ENCODE measurements at places on chromosomes 12 and 14. TPM values are rescaled to one million over a fixed set of nuclear protein-coding genes. Genes with fewer than 3 reads are reported as not detected.

DNA sequence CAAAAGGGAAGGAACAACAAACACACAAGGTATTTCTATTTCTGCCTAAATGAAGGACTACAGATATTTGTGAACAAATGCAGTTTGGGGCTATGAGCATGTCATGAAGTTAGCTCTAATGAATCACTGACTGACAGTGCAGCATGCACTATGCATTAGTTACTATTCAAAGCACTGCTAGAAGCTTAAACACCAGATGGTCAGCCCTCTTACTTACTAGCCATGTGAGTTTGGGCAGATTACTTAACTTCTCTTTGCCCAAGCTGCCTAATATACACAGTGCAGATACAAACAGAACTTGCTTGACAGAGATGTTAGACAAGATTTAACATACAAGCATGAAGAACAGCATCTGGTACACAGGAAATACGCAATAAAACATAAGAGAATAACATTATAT, 96.0 kb downstream of the ATXN2 start:
- H3K4me3 ChIP-seq: no peak overlapping the region
- H3K4me1 ChIP-seq: peaks cover 14% of the 10 kb centered on the region
- peaks cover 27% of the 10 kb centered on the region for H3K36me3 ChIP-seq
- no peak for DNase-seq
- H3K27ac ChIP-seq: no peak overlapping the region

DNA sequence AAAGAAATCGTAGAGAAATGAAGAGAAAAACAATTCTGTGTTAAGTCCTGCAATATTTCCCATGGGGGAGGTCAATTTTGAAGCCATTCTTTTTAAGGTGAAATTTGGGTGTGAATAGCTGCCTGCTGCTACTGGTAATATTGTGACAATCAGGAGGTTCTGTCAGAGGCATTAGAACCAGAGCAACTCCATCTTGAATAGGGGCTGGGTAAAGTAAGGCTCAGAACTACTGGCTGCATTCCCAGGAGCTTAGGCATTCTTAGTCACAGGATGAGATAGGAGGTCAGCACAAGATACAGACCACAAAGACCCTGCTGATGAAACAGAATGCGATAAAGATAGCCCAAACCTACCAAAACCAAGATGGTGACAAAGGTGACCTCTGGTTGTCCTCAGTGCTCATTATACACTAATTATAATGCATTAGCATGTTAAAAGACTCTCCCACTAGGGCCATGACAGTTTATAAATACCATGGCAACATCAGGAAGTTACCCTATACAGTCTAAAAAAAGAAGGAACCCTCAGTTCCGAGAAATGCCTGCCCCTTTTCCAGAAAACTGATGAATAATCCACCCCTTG, 24.8 kb upstream of the MTHFD1 start:
- no peaks in the 10 kb centered on the region for H3K4me1 ChIP-seq
- no peak overlapping the region for H3K4me3 ChIP-seq
- DNase-seq: no peak
- H3K27me3 ChIP-seq: no peaks in the 10 kb centered on the region
- H3K27ac ChIP-seq: no peak overlapping the region

DNA sequence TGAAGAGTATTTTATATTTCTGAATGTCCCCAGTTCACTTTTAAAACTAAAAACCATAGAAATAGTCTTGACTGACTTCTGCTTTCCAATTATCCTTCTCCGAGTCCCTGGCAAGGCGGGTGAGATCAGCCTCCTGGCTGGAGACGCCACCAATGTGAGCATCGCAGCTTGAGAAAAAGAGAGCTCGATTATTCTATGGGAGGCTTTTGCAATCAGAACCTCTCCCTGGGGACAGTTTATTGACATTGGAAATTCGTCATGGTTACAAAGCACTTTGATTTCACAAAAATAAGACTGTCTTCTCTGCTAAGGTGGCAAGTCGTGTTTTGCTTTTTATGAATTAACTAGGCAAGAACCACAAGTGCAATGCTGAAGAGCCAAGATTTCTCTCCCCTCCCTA, 23.6 kb upstream of the GPHB5 start:
- H3K4me3 ChIP-seq: no peak overlapping the region
- no peak overlapping the region for H3K27ac ChIP-seq
- H3K36me3 ChIP-seq: no peaks in the 10 kb centered on the region
- no peak for DNase-seq
- H3K27me3 ChIP-seq: peaks cover 33% of the 10 kb centered on the region

Gene HCAR1
- 0.37 TPM for total RNA-seq

DNA sequence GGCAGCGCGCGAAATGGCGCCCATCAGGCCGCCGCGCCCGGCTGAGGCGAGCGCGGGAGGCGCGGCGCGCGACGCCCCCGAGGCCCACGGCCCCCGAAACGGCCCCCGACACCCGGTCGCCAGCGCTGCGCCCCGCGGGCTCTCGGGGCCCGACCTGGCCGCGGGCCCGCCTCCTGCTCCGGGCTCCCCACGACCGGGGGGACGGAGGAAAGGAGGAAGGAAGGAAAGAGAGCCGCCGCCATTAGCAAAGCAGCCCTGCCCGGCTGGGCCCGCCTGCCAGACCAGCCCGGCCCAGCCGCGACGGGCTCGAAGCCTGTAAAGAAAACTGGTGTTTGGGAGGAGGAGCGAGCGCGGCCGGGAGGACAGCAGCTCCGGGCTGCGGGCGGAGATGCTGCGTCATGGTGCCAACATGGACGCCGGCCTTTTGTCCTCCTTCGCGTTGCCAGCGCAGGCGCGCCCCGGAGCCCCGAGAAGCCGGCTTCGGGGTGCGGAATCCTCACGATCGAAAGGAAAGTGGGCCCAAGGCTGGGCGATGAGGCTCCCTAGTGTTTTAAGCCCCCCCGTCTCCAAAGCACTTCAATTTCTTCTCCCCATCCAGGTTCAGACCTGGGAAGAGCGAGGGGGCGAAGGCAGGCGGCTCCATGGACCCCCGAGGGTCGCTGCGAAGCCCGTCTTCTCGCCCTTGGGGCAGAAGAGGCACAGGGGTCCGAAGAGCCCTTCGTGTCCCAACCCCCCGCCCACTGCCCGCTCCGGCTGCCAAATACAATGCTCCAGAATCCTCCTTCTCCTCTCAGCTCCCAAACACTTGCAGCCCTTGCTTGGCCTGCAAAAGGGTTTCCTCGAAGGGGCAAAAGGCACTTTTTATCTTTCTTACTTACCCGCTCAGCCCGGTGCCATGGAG, 2.9 kb upstream of the SETD1B start:
- H3K36me3 ChIP-seq: peaks cover 42% of the 10 kb centered on the region
- H3K4me1 ChIP-seq: peaks cover 23% of the 10 kb centered on the region
- no peaks in the 10 kb centered on the region for H3K27me3 ChIP-seq
- peak overlapping the region; percentile 84 for H3K4me3 ChIP-seq
- peak overlapping the region; percentile 98 for H3K27ac ChIP-seq

- peaks cover 16% of the 10 kb centered on the region for H3K4me1 ChIP-seq
- no peaks in the 10 kb centered on the region for H3K36me3 ChIP-seq
- H3K4me3 ChIP-seq: peak within 1 kb of the TSS; percentile 54
These were observed at the start of gene ABCC9 for GRCh38 chr12:21940549-21941505. TSS of gene ABCC9 (minus strand) at chr12:21941426. CDS start at chr12:21936674, 4,752 bp downstream.

- H3K27me3 ChIP-seq: peaks cover 16% of the 10 kb centered on the region
- peak overlapping the region; percentile 61 for H3K27ac ChIP-seq
- H3K4me1 ChIP-seq: peaks cover 37% of the 10 kb centered on the region
- H3K4me3 ChIP-seq: no peak overlapping the region
These were observed 23.0 kb downstream of the PDE6H start for GRCh38 chr12:14995583-14996425.

Gene LAG3
- total RNA-seq: 13.1 TPM

- DNase-seq: no peak
- no peak overlapping the region for H3K27ac ChIP-seq
- H3K4me1 ChIP-seq: no peaks in the 10 kb centered on the region
- H3K4me3 ChIP-seq: no peak overlapping the region
- H3K36me3 ChIP-seq: no peaks in the 10 kb centered on the region
- H3K27me3 ChIP-seq: peaks cover under 1% of the 10 kb centered on the region
These were observed 197.4 kb upstream of the DIO3 start for GRCh38 chr14:101363880-101364391.

- no peak overlapping the region for H3K4me3 ChIP-seq
- H3K4me1 ChIP-seq: no peaks in the 10 kb centered on the region
- peak; percentile 12 for DNase-seq
- H3K36me3 ChIP-seq: no peaks in the 10 kb centered on the region
These were observed 18.6 kb upstream of the PRKAB1 start for GRCh38 chr12:119649202-119649808.

Gene PTCSC3
- not detected for total RNA-seq

- DNase-seq: no peak
- H3K27me3 ChIP-seq: peaks cover 4% of the 10 kb centered on the region
- H3K36me3 ChIP-seq: no peaks in the 10 kb centered on the region
These were observed 118.7 kb downstream of the BEGAIN start for GRCh38 chr14:100468557-100468956.

DNA sequence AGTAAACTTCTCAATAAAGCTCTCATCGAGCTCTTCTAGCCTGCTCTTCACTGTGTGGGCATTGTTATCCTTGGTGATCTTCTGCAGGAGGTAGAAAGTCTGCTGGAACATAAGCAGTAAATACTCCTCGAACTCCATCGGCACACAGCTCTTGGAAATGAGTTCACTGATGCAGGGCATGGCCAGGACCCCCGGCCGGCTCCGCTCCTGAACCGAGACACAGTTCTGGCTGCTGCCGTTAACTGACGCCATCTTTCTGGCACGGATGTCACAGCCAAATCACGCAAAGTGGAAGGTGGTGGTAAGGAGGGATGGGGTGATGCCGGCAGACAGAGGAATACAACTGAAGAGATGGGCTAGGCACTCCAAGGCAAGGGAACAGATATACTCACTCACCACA, 23.7 kb upstream of the EDDM3A start:
- H3K4me3 ChIP-seq: no peak overlapping the region
- H3K36me3 ChIP-seq: no peaks in the 10 kb centered on the region
- peaks cover 30% of the 10 kb centered on the region for H3K27me3 ChIP-seq

GRCh38 chr14:63444588-63444987, 98.6 kb downstream of the PPP2R5E start:
- H3K27ac ChIP-seq: no peak overlapping the region
- H3K27me3 ChIP-seq: no peaks in the 10 kb centered on the region
- H3K4me1 ChIP-seq: peaks cover 11% of the 10 kb centered on the region

DNA sequence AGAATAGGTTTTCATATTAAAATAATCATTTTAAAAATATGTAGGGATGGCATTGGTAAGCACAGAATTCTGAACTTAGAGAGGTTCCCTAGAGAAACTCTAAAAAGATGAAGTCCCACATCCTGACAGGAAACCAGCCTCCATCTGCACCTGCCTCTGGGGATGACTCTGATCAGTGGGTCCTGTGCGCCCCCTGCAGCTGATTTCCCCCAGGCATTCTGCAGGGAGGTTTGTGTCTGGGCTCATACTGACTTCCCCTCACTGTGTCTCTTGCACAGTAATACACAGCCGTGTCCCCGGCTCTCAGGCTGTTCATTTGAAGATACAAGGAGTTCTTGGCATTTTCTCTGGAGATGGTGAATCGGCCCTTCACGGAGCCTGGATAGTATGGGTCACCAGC, 602.9 kb downstream of the TMEM121 start:
- no peak overlapping the region for H3K27ac ChIP-seq
- H3K4me3 ChIP-seq: no peak overlapping the region
- peak; percentile 44 for DNase-seq
- no peaks in the 10 kb centered on the region for H3K36me3 ChIP-seq

GRCh38 chr12:52266514-52266913, 7.9 kb upstream of the KRT86 start:
- DNase-seq: no peak
- peaks cover 3% of the 10 kb centered on the region for H3K4me1 ChIP-seq
- H3K27me3 ChIP-seq: peaks cover 39% of the 10 kb centered on the region
- no peaks in the 10 kb centered on the region for H3K36me3 ChIP-seq
- no peak overlapping the region for H3K27ac ChIP-seq

- H3K27me3 ChIP-seq: no peaks in the 10 kb centered on the region
- H3K27ac ChIP-seq: peak within 1 kb of the TSS; percentile 96
- peaks cover 43% of the 10 kb centered on the region for H3K36me3 ChIP-seq
- DNase-seq: peak; percentile 99
- H3K4me1 ChIP-seq: peaks cover 53% of the 10 kb centered on the region
These were observed at the start of gene SDR39U1 for GRCh38 chr14:24442240-24443052. TSS of gene SDR39U1 (minus strand) at chr14:24442776. CDS start at chr14:24442769, 7 bp downstream.

DNA sequence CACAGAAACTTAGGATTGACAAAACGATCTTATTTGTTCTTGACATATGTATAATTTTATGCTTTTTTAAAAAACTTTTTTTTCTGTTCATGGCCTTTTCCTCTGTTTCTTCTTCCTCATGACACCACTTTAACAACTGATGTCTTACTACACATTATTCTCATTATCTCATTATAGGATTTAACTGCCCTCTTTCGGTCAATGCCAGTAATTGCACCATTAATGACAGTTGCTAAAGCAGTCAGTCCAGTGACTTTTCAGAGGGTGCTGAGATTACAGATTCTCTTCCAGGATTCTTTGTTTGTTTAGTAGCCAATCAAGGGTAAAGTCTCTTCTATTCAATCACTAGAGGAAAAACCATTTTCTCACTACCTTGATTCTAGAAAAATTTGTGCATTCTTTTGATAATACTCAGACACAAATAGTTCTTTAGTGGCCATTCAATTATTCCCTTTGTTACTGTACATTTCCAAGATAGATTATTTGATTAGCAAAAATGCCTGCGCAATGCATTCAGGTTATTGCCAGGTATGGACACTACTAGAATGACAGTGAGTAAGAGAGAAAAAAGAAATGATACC, 50.1 kb downstream of the KLRG1 start:
- peaks cover 2% of the 10 kb centered on the region for H3K27me3 ChIP-seq
- no peak overlapping the region for H3K27ac ChIP-seq

- no peaks in the 10 kb centered on the region for H3K27me3 ChIP-seq
- no peaks in the 10 kb centered on the region for H3K4me1 ChIP-seq
- DNase-seq: no peak
- H3K27ac ChIP-seq: no peak overlapping the region
- no peaks in the 10 kb centered on the region for H3K36me3 ChIP-seq
These were observed 1117.0 kb downstream of the FLRT2 start for GRCh38 chr14:86646696-86647690.

DNA sequence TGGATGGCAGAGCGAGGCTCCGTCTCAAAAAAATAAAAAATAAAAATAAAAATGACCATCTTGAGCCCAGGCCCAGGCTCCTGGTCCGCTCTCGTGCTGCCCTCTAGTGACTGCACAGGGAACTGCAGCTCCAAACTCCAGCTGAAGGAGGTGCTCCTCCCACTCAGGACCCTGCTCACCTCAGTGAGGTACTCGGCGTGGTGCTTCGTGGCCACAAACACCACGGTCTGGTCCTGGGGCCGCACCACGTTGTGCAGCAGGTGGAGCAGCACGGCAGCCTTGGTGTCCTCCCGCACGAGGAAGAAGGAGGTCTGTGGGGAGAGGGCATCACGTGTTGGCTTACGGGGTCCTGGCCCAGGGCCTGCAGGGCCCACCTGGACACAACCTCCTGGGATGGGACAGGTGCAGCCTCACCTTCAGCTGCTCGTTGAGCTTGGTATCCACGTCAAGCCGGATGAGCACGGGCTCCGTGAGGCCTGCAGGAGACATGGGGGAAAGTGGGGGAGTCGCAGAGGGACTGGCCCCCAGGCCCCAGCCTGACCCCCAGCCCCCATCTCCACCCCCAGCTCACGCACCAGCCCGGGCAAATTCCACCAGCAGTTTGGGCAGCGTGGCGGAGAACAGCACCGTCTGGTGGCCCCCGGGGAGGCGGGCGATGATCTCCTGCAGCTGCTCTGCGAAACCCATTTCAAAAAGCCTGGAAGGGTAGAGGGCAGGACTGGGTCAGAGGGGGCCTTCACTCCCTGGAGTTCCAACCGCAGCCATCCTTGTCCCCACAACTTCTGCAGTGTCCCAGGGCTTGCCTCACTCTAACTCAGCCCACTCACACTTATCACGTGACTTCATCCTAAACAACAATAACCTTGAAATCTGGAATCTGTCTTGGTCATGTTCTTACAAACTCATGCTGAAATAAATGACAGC, 10.6 kb downstream of the DDX54 start:
- DNase-seq: peak; percentile 77
- no peak overlapping the region for H3K27ac ChIP-seq
- H3K36me3 ChIP-seq: peaks cover 73% of the 10 kb centered on the region
- H3K27me3 ChIP-seq: no peaks in the 10 kb centered on the region
- H3K4me1 ChIP-seq: peaks cover 2% of the 10 kb centered on the region
- no peak overlapping the region for H3K4me3 ChIP-seq
